ENCODE measurements at places on chromosomes 7 and 10.

GRCh38 chr10:17512341-17513001 is 58.1 kb upstream of the ST8SIA6 start:
- no peak for DNase-seq

- DNase-seq = no peak
These were observed 76.6 kb downstream of the SUGCT start for GRCh38 chr7:40211276-40212003.

DNA sequence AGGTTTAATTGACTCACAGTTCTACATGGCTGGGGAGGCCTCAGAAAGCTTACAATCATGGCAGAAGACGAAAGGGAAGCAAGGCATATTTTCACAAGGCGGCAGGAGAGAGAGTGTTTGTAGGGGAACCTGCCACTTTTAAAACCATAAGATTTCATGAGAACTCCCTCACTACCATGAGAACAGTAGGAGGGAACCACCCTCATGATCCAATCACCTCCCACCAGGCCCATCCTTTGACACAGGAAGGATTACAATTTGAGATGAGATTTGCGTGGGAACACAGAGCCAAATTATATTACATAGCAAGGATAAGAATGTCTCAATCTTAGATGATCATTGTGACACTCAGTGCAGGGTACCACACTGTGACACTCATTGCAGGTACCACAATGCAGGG is 44.2 kb downstream of the MRPL32 start:
- no peak for DNase-seq

DNA sequence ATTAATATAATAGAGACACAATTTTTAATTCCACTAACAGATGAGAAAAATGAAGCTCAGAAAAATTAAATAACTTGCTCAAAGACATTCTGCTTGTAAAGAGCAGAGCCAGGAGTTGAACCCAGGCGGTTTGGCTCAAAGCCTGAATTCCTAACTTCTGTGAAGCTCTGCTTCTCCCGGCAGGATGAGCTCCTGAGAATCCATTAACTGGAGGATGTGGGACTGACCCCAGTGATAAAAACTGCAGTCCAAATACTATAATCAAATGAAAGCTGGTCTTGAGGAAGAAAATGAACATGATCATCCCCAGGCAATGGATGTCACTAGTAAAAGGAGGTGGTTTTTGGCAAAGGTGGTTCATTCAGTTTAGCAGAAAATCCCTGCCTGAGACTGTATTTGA is 898.2 kb downstream of the CCSER2 start:
- DNase-seq = no peak

GRCh38 chr7:155450970-155451801 is 6.7 kb upstream of the EN2 start:
- no peak for DNase-seq

GRCh38 chr10:59857049-59857448 is 49.3 kb downstream of the CCDC6 start:
- DNase-seq = no peak

DNA sequence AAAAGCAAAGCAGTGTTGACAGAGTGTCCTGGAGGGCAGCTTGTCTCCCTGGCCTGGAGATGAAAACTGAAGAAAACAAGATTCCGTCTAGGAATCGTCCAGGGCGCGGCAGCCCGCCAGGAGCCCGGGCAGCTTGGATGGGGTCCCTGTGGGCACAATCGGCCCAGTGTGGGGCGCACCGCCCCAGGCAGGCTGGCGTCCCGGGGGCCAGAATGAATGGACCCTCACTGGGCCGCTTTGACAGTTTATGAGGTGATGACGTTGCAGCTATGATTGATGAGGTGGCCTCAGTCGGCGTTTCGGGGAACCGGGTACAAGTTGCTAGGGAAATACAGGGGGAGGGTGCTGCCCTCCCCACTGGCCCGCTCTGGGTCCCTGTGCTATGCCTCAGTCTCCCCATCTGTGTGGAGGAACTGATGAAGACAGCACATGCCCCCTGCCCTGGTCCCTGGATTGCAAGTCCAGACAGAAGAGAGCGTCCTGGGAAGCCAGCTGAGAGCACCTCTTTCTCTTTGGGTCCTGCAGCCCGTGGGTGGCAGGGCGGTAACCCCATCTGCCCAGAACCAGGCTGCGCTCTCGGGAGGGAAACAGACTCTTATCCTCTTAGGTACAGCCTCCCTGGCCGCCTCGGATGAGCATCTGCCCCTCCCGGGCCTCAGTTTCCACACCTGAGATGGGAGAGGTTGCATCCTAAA is 131.3 kb downstream of the LHPP start:
- DNase-seq = no peak

GRCh38 chr10:9733766-9734165 is 1283.9 kb upstream of the CELF2 start:
- DNase-seq = no peak

DNA sequence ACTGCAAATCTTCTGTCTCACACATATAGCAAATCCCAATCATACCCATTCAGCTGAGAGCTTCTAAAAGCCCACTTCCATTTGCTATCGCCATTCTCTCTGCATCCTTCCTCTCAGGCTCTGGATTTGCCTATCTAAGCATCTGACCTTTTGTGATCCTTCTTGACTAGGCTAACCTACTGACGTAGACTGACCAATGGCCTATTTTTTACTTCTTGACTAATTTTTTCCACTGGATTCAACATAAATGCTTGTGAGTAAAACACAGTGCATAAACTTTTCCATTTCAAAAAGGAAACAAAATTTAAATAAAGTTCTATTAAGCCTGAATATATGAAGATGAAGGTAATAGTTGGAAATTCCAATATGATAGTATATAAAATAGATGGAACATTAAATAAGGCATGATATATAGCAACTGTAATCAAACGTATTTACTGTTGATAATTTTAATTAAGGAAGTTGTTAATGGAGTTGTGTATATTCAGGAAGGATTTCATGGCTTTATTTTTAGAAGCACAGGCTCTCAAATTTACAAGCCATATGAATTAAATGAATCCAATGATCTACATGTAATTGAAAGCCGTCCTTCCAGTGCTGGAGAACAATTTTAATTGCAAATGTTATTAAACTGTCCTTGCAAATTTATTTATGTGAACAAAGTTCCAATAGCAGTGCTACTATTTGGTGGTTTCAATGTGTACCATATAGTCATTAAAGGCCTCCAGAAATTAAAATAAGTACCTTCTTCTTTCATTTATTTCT is 918.4 kb downstream of the SORCS3 start:
- no peak for DNase-seq

- no peak for DNase-seq
These were observed 78.3 kb downstream of the SNX10 start for GRCh38 chr7:26370011-26370410.

GRCh38 chr7:157676001-157676400 is 339.2 kb downstream of the DNAJB6 start:
- no peak for DNase-seq

GRCh38 chr7:156220078-156220605 is 407.9 kb upstream of the SHH start:
- DNase-seq = no peak

- no peak for DNase-seq
These were observed 104.6 kb downstream of the MBL2 start for GRCh38 chr10:52668024-52668423.

DNA sequence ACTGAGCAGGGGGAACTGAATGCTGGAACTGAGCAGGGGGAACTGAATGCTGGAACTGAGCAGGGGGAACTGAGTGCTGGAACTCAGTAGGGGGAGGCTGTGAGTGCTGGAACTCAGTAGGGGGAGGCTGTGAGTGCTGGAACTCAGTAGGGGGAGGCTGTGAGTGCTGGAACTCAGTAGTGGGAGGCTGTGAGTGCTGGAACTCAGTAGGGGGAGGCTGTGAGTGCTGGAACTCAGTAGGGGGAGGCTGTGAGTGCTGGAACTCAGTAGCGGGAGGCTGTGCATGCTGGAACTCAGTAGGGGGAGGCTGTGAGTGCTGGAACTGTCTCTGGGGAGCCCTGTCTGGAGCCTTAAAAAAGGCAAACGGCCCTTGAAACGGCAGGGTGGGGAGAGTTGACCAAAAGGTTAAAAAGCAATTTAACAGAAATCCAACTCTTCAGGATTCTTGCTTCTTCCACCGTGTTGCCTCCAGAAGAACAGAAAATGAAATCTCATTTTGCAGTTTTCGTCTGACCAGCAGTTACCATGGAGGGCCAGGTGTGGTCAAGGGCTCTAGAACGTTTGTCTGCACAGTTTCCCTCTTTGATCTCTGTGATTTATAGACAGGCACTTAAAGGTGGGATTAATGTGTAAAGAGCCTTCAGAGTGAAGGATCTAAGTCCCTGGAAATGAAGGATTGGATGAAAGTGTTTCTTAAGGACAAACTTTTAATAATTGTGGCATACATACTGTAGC is 19.1 kb downstream of the DOCK1 start:
- no peak for DNase-seq

DNA sequence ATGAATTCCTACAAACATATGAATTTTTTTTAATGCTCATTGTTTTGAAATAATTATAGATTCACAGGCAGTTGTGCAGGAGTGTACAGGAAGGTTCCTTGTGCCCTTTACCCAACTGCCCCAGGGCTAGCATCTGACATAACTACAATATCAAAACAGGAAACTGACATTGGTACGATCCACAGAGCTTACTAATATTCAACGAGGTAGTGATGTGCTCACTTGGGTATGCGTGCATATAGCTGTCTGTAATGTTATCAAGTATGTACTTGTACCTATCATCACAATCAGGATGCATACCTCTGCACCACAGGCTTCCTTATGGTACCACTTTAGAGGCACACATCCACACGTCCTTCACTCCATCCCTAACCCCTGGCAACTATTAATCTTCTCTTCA is 68.3 kb downstream of the BMS1 start:
- no peak for DNase-seq

DNA sequence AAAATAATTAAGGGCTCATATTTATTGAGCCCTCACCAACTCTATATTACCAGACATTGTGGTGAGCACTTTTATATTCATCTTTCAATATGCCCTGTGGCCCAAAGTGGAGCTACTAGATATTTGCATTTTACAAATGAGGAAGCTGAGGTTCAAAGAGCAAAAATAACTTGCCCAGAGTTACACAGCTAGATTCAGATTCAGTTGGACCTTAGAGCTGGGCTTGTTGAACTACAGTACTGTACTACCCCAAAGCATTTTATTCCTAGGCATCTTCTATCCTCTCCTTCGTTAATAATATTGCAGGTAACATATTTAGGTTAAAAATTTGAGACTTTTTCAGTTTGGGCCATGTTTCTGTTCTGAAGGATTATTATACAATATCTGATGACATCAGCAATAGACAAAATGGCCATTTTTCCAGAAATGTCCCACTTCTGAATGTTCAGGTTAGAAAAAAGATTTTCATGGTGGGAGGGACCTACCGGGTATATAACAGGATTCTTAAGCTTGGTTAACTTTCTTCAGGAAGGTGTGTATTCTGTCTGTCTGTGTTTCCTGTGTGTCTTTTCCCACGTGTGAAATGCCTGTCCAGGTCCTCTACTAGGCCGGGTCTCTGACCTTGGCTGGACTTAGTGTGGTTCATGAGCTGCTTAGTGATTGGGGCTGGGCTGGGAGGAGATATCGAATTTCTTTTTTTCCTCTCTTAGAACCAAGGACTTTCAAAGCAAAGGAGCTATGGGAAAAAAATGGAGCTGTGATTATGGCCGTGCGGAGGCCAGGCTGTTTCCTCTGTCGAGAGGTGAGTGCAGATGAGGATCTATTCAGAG is 13.6 kb downstream of the PRXL2A start:
- no peak for DNase-seq

GRCh38 chr7:143892527-143893300 is 9.3 kb downstream of the TCAF1 start:
- no peak for DNase-seq

DNA sequence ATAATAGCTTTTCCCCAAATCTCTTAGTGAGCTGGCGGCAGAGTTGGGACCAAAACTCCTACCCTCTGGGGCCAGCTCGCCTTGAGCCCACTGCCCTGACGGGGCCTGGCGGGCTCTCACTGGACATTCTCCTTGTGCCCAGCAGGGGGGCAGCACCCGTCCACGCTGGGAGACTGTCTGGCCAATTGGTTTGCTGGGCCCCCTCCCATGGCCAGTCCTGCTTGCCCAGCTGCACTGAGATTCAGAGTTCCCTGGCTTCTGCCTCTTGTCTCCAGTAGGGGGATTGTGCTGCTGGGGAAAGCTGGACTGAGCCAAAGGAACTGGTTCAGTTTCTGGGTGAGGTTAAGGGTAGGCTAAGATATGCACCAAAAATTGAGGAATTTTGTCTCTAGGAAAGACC is 59.8 kb downstream of the RAMP3 start:
- no peak for DNase-seq

GRCh38 chr10:93593749-93594148 is 7.3 kb downstream of the RBP4 start:
- no peak for DNase-seq

GRCh38 chr7:131839967-131840690 is 283.7 kb upstream of the PODXL start:
- DNase-seq = no peak

DNA sequence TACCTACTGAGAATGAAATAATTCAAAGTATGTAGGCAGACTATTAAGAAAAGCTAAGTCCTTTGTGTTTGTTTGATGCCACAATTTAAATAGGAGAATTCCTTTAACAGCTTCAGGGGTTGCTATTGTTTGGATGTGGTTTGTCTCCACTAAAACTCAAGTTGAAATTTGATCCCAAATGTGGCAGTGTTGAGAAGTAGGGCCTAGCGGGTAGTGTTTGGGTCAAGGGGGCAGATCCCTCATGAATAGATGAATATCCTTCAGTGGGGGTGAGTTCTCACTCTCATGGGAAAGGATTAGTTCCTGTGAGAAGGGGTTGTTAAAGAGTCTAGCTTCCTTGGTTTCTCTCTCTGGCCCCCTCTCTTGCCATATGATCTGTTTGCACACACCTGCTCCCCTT is 97.0 kb downstream of the HGF start:
- DNase-seq = no peak

GRCh38 chr7:2515424-2516193 is 4.0 kb upstream of the LFNG start:
- DNase-seq = no peak

DNA sequence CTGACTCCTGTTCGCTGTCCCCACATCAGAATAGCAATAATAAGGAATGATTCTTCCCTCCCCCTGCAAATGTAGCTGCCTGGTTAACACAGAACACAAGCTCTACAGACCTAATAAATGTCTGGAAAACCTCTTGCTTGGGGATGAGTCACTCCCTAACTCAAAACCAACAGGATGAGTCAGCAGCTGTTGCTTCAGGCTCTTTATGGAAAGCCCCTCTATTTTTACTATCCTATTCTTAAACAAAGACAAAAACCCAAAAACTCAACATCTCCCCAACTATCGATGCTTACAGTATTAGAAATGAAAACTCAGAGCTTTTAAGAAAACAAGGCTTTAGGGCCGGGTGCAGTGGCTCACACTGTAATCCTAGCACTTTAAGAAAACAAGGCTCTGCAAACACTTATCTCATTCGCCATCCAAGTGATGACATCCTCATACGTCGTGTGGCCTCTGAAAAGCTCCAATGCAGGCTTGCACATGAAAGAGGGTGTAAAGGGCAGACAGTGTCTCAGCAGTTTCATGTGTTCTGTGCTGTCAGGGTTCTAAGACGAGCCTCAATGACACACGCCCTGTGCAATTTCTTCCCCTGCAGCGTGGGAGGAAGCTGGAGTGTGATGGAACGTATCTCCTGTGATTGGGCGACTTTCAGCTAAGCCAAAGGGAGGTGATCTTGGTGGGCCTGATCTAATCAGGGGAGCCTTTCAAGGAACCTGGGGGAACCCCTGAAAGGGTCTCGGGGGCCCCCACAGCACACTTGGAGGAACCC is 70.1 kb downstream of the AMZ1 start:
- no peak for DNase-seq

- DNase-seq = no peak
These were observed 444.1 kb downstream of the NRG3 start for GRCh38 chr10:82319074-82319473.
